ENCODE measurements at places on chromosomes 16 and 17. TPM values are rescaled to one million over a fixed set of nuclear protein-coding genes. Genes with fewer than 3 reads are reported as not detected.

The MYH2 gene
- polyA plus RNA-seq = not detected

DNA sequence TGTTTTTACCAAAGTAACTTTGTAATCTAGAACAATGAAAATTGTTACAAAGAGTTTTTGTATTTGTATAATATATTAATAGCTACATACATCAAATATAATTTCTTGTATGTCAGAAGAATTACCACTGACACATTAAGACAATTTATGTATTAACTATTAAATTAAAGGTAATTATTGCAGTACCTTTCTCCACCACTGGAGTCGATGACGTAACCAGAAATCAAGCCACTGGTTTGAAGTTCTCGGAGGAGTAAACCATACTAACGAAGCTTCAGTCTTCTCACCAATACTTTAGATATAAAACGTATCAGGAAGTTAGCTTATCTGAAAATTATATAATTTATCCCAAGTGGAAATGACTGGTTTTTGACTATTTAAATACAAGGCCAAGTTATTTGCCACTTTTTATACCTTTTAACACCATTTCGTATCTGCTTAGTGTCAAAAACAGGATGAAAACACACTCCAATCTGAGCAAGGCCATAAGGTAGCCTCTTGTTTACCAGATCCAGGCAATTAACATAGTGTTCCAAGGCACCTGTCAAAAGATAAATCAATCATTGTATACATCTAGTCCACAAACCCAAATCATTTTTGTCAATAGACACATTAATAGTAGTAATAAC, 4.3 kb downstream of the POLG2 start:
- no peak for DNase-seq

- DNase-seq = no peak
Measured at GRCh38 chr16:9151074-9151473, 59.6 kb downstream of the HAPSTR1 start.

GRCh38 chr17:343211-343610, 9.4 kb downstream of the RPH3AL start:
- DNase-seq = no peak

GRCh38 chr17:7882068-7882467, 6.5 kb upstream of the CHD3 start:
- DNase-seq = no peak

DNA sequence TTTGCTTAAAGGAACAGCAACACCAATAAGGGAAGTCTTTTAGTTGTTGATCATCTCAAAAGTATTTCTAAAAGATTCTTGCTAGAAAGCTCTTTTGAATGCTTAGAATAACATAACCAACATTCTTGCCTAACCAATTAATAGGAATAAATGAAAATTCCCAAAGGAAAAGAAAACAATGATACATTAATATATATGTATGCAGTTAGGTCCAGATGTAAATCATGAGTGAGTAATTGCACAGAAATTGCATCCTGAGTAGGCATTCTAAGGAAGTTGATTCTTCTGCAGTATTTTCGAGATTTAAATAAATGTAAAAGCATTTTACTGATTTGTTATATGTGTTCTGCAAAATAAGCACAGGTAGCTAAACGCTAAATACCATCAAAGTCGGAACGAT, 22.1 kb downstream of the COX10 start:
- DNase-seq = no peak

DNA sequence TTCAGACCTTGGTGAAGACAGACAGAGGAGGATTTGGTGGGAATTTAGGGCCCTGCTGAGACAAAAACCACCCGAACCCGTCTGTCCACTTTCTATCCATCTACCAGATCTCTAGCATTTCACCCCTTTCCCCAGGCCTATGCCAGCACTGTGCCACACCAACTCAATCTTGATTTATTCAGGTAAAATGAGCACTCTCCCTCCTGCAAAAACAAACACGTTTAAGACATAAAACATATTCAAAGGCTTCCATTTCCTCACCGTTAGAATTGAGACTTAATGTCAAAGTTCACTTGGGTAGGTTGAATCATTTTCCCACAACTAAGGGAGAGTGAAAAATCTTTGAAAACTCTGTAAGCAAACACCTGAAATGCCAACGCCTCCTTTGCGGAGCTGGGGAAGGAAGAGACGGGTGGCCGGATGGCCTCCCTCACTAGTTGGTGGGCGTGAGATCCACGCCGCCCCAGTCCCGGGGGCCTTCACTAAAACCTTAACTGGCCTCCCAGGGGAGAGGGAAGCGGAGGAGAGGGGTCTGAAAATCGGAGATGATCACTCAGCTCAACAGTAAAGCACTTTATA, 862 bp downstream of the DCAKD start:
- DNase-seq = no peak

GRCh38 chr17:62611728-62612127, 15.7 kb upstream of the MRC2 start:
- no peak for DNase-seq
